ENCODE measurements at places on chromosomes 7 and 10. TPM values are rescaled to one million over a fixed set of nuclear protein-coding genes. Genes with fewer than 3 reads are reported as not detected.

FGF8 gene
- total RNA-seq: not detected

EIF4H gene
- 165 TPM for total RNA-seq

AVL9 gene
- total RNA-seq: 21.5 TPM

SH2D4B gene
- under 0.01 TPM for total RNA-seq

FRAT2 gene
- 15.6 TPM for total RNA-seq

C10orf62 gene
- total RNA-seq: not detected

RARRES2 gene
- 2.4 TPM for total RNA-seq

TRIM56 gene
- 22.4 TPM for total RNA-seq

NPVF gene
- total RNA-seq: not detected

MMS19 gene
- 71.1 TPM for total RNA-seq

AS3MT gene
- under 0.01 TPM for total RNA-seq

AKR1C8 gene
- under 0.01 TPM for total RNA-seq

GDF2 gene
- total RNA-seq: not detected

MAT1A gene
- total RNA-seq: under 0.01 TPM

SLC39A12 gene
- total RNA-seq: not detected

AGAP3 gene
- total RNA-seq: 95.9 TPM

UNC5B gene
- 0.27 TPM for total RNA-seq

CFTR gene
- not detected for total RNA-seq

FUOM gene
- total RNA-seq: 18.6 TPM

FRMD4A gene
- total RNA-seq: 0.54 TPM

FBXL13 gene
- total RNA-seq: 1.3 TPM

PNLIP gene
- total RNA-seq: not detected

STOX1 gene
- 0.54 TPM for total RNA-seq

SGMS1 gene
- 30.2 TPM for total RNA-seq

TMEM254 gene
- total RNA-seq: 16.7 TPM

LSM5 gene
- total RNA-seq: 5.9 TPM

STK32C gene
- 25.0 TPM for total RNA-seq

PPP1R9A gene
- total RNA-seq: 4.0 TPM

NPC1L1 gene
- under 0.01 TPM for total RNA-seq

ADGRA1 gene
- not detected for total RNA-seq

COL1A2 gene
- total RNA-seq: not detected

UROS gene
- total RNA-seq: 32.6 TPM

NRF1 gene
- total RNA-seq: 23.7 TPM

LEP gene
- total RNA-seq: under 0.01 TPM

VWC2 gene
- under 0.01 TPM for total RNA-seq
